CD4-positive, alpha-beta T cell treated with Interleukin-17A for 4 hours (primary cell): ENCODE measurements at places on chromosomes 12 and 14.
A peak's percentile ranks its signal among the peaks of the same experiment; 100 is the strongest.

DNA sequence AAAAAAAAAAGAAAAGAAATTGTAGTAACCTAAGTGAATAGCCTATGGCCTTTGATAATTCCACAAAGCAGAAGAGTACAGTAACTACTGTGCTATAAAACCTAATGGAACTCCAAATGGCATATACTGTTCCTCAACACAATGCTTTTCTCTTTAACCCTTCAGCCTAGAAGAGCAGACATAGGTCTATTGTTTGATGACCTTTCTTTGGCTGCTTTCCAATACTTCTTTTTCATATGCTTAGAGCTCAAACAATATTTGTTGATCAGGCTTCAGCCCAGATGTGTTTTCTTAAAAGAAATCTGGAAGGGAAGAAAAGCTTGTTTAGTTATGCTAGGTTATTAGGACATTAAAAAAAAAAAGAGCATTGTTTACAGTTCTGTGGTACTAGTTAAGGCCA, 116.4 kb downstream of the NTN4 start:
- DNase-seq, result no peak

DNA sequence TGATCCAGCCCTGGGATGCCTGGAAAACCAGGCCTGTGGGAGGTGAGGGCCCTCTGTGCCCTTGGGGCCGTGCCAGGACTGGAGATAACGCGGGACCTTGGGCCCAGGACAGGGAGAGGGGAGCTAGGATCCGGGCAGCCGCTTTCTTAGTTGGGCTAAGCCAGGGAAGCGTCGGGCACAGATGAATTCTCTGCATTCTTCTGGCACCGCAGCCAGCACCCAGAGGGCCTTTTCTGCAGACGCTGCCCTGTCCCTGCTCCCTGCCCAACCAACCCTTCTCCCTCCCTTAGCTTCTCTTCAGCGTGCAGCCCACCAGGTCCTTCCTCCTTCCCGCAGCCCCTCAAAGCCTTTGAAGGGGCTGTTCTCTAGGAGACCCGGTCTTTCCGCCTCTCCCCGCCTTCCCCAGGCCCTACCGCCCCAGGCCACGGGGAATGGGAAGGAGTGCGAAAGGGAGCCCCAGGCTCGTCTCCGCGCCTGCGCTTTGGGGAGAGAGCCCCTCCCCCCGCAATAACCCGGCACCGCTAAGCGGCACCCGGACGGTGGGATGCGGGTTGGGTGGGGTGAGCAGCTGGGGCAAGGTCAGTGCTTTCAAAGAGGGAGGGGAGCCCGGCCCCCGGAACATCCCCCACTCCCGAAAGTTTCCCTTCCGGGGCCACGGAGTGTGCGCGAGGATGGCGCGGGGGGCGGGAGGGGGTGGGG, 663 bp downstream of the NCKAP5L start:
- DNase-seq, result peak; percentile 68

- no peak for DNase-seq
Measured at GRCh38 chr12:108955225-108955835, 65.5 kb downstream of the SVOP start.

DNA sequence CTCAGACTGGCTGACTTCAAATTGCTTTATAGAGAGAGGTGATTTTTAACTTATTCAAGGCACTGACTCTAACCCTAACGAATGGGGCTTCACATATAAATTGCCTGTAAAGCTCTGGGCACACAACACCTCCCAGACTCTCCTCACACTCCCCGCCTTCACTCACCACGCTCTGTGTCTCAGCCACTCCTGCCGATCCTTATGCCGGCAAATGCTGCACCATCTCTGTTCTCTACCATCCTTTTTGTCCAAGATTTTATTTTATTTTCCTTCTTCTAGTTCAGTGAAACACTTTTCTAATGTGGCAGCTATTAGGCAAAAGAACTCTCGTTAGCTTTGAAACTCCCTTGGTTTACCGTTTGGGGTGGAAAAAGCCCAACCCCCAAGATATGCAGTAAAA, 446.1 kb upstream of the TMEM132C start:
- DNase-seq, result no peak

GRCh38 chr12:62512901-62513300, 46.3 kb downstream of the MON2 start:
- DNase-seq, result no peak

DNA sequence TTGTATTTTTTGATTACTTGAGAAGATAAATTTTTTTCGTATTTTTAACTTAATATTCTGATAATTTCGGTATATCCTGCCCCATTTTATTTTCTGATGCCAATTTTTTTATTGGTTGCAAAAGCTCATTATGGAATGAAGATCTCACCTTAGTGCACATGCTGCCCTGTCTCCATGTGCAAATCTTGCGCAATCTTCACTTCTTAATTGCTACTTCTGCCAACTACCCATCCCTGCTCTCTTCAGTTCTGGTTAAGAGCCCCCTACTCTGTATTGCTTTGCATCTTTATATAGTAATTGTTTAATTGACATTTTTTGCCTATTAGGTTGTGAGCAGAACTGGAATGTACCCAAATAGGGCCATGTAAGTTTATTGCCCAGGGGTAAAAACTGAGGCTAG, 20.5 kb upstream of the LRRK2 start:
- DNase-seq, result no peak

- DNase-seq, result no peak
Measured at GRCh38 chr12:42473130-42473529, 116.4 kb downstream of the PRICKLE1 start.

DNA sequence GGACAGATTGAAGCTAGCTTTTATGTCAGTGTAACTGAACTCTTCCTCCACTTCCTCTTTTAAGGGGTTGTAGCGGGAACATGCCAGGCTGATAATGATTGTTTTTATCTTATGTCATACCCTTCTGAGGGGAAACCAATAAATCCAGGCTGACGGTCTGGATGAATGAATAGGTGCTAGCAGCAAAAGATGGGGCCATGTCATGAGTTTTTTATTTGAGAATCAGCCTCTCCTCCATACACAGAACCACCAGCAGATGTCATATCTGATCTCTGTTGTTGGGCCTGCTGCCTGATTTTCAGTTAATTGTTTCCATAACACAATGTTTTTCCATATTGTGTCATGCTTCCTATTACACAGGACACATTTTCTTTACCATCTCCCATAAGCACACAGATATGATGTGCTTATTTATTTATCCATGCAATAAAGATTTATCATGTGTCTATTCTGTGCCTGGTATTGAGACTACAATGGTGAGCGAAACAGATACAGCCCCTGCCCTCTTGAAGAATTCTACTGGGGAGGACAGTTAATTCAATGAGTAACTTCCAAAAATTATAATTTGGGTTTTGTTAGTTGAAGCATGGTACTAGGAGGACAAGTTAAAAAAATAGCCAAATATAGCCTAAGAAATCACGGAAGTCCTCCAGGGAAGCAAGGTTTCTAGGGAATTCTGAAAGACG, 33.6 kb upstream of the CRY1 start:
- no peak for DNase-seq

GRCh38 chr14:87797001-87797400, 196.0 kb downstream of the GALC start:
- DNase-seq, result no peak

GRCh38 chr12:131072451-131073230, 118.9 kb downstream of the ADGRD1 start:
- DNase-seq, result no peak

DNA sequence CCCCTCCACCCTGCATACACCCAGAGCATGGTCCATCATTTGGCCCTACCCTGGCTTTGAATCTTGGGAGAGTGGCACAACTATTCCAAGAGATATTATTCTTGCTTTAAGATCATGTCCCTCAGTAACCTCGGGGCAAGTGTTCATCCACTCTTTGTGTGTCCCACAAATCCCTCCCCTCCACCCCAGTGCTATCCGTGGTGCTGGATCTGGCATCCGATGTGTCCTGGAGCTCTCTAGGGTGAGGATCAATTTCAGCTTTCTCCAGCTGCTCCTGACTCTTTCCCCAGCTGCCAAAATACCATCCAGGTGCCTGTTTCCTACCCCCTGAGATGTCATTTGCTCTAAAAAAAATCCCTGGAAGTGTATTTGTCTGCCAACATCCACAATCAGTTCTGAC, 64.8 kb upstream of the CMKLR1 start:
- no peak for DNase-seq

GRCh38 chr12:124428792-124429281, 133.9 kb downstream of the RFLNA start:
- no peak for DNase-seq

DNA sequence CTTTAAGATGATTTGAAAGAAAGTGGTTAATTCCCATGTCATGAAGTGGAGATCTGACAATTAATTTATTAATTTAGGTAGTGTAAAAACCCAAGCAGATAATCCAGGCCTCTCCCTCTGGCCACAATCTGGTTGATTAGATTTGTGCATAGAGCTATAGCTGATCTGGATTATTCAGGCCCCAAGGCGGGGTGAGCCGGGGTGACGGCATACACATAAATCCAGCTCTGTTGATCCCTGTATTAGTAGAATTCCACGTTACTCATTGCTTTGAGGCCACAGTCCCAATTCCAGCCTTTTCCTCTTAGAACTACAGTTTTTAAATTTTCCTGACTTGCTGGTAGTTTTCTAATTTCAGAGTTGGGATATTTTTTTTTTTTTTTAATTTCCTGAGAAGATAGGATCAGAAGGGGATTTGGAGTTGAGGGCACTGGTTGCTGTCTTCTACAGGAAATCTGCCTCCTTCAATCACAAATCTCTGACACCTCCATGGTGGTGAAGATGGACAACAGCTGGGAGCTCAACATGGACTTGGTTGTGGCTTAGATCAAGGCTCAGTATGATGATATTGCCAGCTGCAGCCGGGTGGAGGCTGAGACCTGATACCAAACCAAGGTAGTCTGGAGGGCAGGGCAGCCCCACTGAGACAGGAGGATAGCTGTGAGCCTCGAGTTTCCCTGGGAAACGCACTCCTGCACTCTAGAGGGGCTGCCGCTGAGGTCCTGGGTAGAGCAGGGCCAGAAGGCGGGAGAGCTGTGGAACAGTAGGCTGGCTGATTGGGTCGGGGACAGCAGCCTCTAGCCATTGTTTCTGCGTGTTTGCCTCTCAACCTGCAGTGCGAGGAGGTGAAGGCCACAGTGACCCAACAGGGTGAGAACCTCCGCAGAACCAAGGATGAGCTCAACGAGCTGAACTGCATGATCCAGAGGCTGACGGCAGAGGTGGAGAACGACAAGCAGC, 19.4 kb downstream of the KRT85 start:
- no peak for DNase-seq

DNA sequence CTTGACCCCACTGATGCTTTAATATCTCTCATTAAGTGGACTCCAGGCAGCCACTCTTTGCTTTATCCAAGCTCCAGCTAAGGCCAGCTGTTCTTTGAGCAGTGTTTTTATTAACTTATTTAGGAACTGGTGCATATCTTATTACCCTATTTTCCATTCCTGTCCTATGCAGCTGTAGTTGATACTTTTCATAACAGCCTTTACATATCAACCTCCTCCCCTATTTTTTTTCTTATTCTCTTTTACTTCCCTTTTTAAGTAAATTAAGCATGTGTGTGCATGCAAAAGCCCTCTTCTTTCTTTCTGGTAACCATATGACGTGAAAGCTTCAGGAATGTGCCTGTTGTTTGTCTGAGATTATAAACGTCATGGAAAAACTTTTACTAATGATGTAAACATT, 121.2 kb downstream of the PTPRQ start:
- DNase-seq, result no peak

GRCh38 chr14:103536693-103537092, 7.7 kb downstream of the TRMT61A start:
- DNase-seq, result no peak
